GM23338 (cell line): ENCODE measurements at places on chromosomes 13 and 19.
A peak's percentile ranks its signal among the peaks of the same experiment; 100 is the strongest.

DNA sequence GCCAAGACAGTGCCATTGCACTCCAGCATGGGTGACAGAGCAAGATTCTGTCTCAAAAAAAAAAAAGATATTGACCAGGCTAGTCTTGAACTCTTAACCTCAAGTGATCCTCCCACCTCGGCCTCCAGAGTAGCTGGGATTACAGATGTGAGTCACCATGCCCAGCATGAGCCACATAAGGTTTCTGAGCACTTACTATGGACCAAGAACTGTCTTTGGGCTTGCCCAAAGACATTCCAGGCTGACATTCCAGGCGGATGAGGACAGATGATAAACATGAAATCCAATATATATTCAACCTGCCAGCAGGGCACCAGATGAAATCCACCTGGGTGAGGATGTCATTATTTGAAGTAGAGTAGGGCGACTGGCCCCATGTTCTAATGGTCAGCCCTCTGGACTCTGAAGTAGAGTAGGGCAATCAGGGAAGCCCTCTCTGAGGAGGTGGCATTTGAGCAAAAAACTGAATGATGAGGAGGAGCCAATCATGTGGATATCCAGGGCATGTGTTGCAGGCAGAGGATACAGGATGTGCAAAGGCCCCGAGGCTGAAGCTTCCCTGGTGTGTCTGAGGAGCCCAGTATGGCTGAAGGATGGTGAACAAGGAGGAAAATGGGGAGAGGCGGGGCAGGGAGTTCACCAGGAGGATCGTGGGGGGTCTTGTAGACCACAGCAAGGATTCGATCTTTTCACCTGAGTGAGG is 4.0 kb downstream of the C19orf38 start:
- no peak for DNase-seq

- DNase-seq: no peak
These were observed 19.2 kb downstream of the PARP4 start for GRCh38 chr13:24493356-24493755.

GRCh38 chr19:32350471-32350865 is 5.1 kb downstream of the ZNF507 start:
- no peak for DNase-seq

DNA sequence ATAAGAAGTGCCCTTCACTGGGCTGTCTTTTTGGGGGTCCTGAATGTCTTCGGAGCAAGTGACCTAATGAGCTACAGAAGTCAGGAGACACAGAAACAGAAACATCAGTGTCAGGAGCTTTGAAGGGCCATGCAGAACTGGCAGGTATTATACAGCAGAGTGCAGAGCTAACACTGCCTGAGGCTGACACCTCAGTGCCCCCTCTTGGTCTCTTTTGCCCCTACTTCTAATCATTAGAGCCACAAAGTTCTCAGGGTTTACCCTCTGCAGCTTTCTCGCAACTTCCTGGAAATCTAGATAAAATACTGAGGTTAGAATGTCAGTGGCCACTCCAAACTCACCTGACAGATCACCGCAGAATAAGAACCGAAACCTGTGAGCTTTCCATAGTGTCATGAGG is 172.7 kb downstream of the B3GLCT start:
- peak; percentile 8 for DNase-seq

GRCh38 chr19:4363571-4364304 is 20.4 kb downstream of the MPND start:
- no peak for DNase-seq

DNA sequence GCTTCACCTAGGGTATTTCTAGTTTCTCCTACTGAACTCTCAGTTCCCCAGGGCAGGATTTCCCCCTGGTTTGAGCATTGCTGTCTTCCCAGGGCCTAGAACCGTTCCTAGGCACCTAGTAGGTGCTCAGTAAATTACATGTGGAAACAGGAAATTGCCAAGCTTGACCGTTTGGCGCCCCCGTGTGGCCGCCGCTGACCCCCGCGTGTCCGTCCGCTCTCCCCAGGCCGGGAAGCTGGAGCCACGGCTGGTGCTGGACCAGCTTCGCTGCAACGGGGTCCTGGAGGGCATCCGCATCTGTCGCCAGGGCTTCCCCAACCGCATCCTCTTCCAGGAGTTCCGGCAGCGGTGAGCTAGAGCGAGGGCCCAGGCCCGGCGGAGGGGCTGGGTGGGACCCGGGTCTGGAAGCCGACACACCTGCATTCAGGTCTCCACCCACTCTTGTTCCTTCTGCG is 55.5 kb downstream of the MYH14 start:
- peak; percentile 84 for DNase-seq

DNA sequence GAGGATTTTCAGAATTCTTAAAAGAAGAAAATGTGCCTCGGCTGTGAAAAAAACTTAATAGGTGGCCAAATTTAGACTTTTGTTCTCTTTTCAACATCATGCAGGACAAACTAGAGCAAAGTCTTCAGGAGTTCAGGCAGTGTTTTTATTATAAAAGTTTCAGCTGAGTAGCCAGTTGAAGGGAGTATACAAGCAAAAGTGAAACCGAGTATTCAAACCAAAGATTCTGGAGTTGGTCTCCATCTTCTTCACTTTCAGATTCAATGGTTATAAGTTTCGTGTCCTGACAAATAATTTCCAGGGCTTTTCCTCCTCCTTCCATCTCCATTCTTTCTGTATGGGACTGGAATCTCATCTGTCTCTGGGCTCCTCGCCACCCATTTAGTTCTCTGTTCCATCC is 379.7 kb downstream of the GPC5 start:
- no peak for DNase-seq

- DNase-seq: peak; percentile 80
These were observed 801 bp downstream of the KCTD12 start for GRCh38 chr13:76885203-76886004.
